Naive thymus-derived CD8-positive, alpha-beta T cell (primary cell): ENCODE measurements at places on chromosomes 2 and 18. TPM values are rescaled to one million over a fixed set of nuclear protein-coding genes. Genes with fewer than 3 reads are reported as not detected.

Gene GRHL1
- not detected for polyA plus RNA-seq

- peak; percentile 40 for DNase-seq
These were observed 118.2 kb downstream of the CLIP4 start for GRCh38 chr2:29233428-29233827.

DNA sequence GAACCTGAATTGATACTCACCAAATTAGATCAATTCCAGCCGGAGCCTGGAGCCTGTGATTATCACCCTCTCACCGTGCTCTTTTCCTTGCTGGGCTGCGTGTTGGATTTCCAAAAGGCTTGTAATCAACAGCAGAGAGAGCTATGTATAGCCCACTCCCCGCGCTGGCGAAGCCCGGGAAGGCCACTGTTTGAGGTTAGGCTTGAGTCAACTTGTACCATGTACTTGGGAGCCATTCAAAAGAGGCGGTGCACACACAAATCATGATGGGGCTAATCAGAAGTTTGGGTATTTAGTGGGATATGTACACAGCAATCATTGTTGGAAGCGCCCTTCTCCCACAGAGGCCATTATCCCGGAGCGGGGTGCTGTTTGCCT, 151.6 kb downstream of the GLI2 start:
- no peak for DNase-seq

- no peak for DNase-seq
These were observed 8.4 kb upstream of the TTR start for GRCh38 chr18:31583185-31583854.

- DNase-seq: peak; percentile 8
These were observed 163.6 kb upstream of the ZNF516 start for GRCh38 chr18:76658627-76659026.

DNA sequence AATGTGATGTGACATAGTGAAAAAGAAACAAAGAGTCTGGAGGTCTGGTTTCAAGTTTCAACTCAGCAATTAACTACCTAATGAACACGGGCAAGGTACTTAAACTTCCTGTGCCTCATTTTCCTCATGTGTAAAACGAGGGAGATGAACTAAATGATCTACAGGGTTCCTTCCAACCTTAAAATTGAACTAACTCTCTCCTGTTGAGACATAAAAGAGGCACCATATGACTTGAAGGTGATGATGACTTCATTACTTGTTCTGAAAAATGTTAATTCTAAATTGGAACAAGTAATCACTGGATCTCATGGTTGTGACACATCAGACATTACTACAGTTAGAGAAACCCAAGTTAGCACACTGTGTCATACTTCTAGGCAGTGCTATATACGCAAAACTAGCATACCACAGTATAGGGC, 8.9 kb upstream of the REL start:
- DNase-seq: no peak

Gene FRZB
- not detected for polyA plus RNA-seq

DNA sequence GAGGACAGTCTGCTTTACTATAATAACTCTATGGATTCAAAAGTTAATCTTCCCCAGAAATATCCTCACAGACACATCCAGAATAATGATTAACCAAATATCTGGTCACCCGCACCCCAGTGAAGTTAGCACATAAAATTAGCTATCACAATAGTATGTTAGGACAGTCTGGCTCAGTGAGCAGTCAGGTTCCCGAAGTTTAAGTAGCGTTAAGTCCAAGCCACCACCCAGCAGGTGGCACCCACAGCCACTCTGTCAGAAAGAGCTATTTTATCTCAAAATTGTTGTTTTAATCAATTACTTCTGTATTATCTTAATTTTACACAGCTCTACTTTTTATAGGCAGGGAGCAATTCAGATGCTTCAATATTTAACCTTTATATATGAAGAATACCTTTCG, 537.5 kb downstream of the MBD2 start:
- DNase-seq: no peak

DNA sequence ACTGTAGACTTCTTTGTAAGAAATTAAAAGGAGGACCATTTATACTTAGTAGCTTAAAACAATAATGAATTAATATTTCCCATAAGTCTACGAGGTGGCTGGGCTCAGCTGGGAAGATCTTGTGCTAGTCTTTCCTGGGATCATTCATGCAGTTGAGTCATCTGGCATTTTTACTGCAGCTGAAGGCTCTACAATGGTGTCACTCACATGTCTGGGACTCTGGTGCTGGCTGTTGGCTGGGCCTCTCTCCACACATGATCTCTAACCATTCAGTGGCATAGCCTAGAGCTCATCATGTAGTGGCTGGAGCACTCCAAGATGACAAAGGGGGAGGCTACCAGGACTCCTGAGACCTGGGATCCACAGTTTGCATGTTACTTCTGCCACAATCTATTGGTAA, 35.5 kb downstream of the CLASP1 start:
- DNase-seq: no peak

GRCh38 chr2:233080836-233081229, 20.7 kb downstream of the INPP5D start:
- no peak for DNase-seq

- no peak for DNase-seq
These were observed 355 bp upstream of the KIDINS220 start for GRCh38 chr2:8837795-8838140.

Gene RESP18
- not detected for polyA plus RNA-seq

Gene TRABD2A
- polyA plus RNA-seq: 173 TPM

DNA sequence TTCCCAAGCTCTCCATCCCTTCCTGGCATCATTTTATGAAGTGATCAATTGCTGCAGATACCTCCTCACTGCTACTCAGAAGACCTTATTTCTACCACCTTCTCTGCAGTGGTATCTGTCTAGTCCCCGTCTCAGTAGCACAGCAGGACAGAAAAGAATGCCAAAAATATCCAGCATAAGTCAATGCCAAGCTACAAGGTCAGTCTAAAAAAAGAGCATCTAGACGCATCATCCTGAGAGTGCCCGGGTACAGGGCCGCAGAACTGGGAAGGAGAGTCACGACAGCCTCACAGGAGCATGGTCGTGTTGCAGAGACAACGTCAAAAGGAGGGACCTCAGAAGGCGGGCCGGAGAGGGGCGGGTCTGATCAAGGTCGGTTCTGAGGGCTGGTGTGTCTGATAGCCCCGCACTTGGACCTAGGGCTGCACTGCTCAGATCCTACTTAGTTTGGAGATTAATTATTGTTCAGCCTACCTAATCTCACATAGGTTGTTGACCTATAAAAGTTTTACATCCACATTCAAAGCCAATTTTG, 24.3 kb upstream of the SNTG2 start:
- no peak for DNase-seq

GRCh38 chr18:25737710-25738311, 352.6 kb downstream of the SS18 start:
- DNase-seq: no peak

DNA sequence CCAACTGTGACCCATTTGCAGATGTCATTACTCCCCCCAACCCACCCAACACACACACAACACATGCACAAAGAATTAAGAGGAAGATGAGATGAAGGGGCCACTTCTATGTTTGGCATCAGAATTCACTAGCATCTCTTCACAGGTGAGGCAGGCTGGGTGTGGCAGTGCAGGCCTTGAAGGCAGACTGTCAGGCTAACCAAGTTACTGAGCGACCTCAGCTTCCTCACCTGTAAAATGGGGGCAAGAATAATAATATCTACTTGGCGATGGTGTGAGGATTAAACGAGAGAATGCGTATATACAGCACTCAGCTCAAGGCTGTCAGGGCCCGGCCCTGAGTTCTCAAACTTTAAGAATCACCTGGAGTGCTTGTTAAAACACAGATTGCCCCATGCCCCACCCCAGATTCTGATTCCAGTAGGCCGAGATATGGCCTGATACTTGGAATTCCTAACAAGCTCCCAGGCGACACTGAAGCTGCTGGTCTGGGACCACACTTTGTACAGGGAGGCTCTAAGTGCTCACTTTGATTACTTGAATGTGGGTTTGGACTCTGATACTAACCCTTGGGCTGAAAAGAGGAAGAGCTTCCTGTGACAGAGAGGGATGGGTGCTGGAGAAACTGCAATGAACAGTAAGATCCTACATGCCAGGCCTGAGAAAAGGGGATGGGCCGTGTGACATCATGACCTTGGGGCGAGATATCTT, 1.1 kb downstream of the ACTG2 start:
- DNase-seq: no peak

Gene CGREF1
- 0.40 TPM for polyA plus RNA-seq

GRCh38 chr2:154677401-154677800, 21.1 kb upstream of the KCNJ3 start:
- no peak for DNase-seq

Gene KCNJ13
- 0.33 TPM for polyA plus RNA-seq

DNA sequence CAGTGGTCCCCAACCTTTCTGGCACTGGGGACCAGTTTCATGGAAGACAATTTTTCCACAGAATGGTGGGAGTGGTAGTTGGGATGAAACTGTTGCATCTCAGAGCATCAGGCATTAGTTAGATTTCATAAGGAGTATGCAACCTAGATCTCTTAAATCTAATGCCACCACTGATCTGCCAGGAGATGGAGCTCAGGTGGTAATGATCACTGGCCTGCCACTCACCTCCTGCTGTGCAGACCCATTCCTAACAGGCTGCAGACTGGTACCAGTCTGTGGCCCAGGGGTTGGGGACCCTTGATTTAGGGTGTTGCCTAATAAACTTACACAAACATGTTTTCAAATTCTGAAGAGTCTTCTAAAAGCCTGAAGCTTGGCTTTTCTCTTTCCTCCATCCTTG, 261.3 kb downstream of the CDH19 start:
- DNase-seq: no peak

Gene CCDC74B
- polyA plus RNA-seq: 0.57 TPM

GRCh38 chr2:48694149-48694548, 61.4 kb downstream of the LHCGR start:
- no peak for DNase-seq

Gene ASB18
- polyA plus RNA-seq: not detected

Gene KYNU
- not detected for polyA plus RNA-seq

DNA sequence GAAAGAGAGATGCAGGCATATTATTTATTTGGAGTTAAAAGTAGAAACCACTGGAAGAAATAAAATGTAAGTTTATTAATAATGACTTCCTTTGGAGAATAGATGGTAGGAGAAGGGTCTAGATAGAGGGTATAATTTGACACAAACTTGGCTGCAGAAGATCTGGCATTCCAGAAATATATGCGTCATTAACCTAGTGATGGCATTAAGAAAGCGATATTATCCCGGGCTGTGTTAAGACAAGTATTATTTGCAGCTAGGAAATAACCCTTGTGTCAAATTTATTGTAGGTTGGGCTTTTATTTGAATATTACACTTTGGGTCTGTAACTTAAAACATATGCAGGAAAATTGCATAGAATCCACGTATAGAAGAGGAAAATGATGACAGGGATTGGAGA, 389.5 kb downstream of the MTX2 start:
- DNase-seq: no peak

GRCh38 chr2:71451705-71452104, 1.7 kb upstream of the DYSF start:
- no peak for DNase-seq

- no peak for DNase-seq
These were observed 382.8 kb downstream of the OSR1 start for GRCh38 chr2:18975506-18976167.

DNA sequence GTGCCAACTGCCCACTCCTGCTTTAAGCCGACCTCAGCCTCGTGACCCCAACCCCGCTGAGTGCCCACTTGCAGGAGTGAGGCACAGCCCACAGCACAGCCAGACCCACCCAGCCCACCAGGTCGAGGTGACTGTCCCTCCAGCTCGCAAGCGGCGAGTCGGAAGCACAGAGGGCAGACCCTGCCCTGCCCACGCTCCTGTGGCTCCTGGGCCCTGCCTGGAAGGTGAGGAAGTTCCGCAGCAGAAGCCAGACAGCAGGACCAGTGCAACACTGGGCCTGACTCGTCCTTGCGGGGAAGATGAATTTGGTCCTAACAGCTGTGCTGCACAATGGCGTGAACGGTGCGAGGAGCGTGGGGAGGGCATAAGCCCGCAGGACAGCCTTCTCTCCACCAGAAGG, 9.9 kb downstream of the DTYMK start:
- DNase-seq: no peak

DNA sequence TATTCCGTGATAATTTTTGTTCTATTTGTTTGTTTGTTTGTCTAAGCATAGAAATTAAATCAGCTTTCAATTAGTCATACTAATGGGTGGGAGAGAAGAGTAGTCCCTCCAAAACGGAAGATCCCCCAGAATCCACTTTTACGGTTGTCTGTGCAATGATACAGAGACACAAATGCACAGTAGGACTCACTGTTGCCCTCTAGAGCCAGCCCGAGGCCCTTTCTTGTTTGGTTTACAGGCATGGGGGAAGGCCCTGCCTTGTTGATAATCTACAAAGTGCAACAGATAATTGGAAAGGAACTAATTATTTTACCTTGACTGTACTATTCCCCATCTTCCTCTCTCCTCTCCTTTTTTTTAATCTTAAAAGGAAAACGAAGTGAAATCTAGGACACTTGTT, 121.1 kb downstream of the ACOXL start:
- DNase-seq: peak; percentile 54

- DNase-seq: no peak
These were observed 71.3 kb downstream of the TTC27 start for GRCh38 chr2:32699151-32699550.

GRCh38 chr2:39786761-39787522, 7.9 kb upstream of the THUMPD2 start:
- no peak for DNase-seq

Gene REEP1
- not detected for polyA plus RNA-seq

DNA sequence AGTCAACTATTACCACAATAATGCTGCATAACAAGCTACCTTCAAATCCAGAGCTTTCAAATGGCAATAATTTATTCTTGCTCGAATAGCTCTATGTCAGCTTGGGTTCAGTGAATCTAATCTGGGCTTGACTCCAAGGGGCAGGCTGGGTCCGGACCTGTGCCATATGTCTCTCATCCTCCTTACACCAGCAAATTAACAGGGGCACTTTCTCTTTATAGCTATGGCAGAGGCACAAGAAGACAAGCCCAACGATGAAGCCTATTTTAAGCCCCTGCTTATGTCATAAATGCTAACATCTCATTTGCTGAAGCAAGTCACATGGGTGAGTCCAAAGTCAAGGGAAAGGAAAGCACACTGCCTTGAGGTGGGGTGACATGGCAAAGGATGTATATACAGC, 13.3 kb upstream of the ZNF521 start:
- no peak for DNase-seq

- no peak for DNase-seq
These were observed 222.2 kb upstream of the ITGA4 start for GRCh38 chr2:181235011-181235410.

GRCh38 chr18:5061785-5062184, 135.3 kb downstream of the AKAIN1 start:
- DNase-seq: no peak

DNA sequence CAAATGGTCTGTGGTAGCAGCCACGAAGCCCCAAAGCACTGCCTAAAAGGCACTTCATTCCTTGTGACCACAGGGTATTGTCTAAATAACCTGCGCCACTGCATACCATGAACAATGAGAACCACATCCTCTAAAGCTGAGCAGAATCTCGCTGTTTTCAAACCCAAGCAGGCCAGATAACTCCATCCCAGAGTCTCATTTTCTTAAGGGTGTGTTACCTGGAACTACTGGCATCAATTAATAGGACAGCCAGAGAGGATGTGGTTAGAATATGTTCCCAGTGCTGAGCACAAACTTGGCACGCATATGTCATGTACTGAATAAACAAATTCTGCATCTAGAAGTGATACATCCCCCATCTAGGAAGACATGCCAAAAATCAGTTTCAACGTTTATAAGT, 13.0 kb downstream of the VPS4B start:
- no peak for DNase-seq
